ENCODE measurements at places on chromosomes 1 and 21.

DNA sequence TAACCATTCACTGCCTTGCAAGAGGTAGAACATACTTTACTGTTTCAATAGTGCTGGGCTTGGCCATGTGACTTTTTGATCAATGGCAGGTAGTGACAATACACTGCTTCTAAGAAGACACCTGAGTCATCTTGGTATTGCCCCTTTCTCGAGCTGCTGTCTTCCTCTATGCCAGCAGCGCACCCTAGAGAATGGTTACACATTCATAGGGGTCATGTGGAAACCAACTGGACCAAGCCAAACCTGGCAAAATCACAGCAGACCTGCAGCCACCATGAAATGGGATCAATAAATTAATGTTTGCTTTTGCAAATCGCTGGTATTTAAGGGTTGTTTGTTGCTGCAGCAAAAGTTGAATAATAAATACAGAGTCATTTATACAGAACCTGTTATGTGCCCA lies 122.3 kb downstream of the GRIK1 start:
- no peak for DNase-seq

DNA sequence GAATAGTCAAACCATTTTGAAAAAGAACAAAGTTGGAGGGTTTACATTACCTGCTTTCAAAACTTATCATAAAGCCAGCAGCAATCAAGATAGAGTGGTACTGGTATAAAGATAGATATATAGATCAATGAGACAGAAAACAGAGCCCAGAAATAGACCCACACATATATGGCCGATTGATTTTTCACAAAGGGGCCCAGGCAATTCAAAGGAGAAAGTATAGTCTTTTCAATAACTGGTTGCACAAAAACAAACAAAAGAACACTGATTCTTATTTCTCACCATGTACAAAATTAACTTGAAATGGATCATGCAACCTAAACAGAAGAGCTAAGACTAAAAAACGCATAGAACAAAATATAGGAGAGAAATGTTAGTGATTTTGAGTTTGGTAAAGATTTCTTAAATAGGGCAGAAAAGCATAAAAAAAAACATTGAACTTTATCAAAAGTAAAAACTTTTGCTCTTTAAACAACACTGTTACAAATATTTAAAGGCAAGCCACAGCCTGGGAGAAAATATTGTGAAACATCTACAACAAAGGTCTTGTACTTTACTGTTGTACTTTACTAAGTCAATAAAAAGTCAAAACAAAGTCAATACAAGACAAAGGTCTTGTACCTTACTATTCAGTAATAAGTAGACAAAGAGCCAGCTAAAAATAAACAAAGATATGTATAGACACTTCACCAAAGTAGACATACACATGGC lies 50.2 kb downstream of the ST3GAL3 start:
- DNase-seq = no peak

DNA sequence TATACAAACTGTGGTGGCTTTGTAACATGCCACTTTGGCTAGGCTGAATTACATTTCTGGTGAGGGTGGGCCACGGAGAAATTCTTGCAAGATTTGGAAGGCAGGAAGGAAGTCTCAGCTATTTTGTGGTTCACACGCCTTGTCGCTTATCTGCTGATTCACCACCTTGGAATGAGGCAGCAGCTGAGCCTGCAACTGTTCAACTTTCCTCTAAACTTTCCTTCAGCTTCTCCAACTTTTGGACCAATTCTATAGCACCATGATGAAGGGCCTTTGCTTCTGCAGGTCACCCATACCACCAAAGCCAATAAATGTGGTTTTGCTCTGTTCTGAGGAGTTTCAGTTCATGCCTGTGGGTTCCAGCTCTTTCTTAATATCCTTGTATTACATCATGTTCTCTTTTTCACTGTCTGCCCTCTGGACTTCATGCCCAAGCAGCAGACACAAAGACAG lies 337.6 kb upstream of the SNX7 start:
- no peak for DNase-seq

DNA sequence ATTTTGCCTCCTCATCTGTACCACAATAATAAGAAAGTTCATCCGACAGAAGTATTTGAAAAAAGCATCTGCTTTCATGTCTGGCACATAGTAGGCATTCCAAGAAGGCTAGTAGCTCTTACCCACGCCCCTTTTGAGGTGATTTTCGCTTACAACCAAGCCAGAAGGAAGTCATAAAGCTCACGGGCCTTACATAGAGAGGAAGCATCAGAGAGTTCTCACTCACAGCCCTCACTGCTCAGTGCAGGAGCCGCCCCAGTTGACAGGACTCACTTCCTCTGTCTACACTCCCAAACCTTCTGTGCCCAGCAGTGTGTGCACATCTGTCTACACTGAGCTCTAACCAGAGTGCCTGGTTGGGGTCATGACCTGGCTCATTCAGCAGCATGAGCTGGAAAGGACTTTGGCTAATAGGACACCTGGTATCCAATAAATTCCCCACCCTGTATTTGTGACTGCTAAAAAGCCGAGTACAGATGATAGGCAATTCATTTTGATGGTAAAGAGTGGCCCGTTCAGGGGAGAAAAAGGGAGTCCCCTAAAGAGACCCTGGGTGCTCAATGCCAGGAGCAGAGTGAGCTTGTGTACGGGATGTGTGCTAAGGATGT lies 36.8 kb upstream of the DUSP10 start:
- no peak for DNase-seq

DNA sequence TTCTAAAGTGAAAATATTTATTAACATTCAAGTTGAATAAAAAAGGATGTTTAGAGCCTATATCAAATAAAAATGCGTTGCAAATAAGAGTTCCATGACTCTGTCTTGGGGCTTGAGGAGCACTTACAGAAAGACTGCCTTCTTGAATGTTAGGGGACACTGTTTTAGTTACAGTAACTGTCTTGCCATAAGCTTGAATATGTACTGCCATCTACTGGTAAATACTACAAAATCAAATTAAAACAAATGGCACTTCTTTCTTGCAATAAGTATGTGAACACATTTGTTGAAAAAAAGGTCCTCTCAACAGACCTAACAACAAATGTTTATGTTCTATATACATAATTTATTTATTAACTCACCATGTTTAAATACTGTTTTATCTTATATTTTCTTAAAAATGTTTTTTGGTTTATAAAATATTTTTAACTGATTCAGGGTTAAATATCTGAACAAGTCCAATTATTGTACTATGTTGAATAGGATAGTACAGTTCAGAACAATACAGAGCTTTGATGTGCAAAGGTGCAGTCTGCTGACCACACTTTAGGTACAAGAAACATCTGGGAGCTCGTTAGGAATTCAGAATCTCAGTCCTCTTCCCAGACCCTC lies 199.5 kb downstream of the LRRIQ3 start:
- peak; percentile 13 for DNase-seq

Data from NCI-H2227 treated with DMSO at 0.1 percent for 48 hours (cell line).